ENCODE measurements at places on chromosomes 3 and 15. TPM values are rescaled to one million over a fixed set of nuclear protein-coding genes. Genes with fewer than 3 reads are reported as not detected.

CD276 gene
- polyA plus RNA-seq = not detected

KLHL40 gene
- not detected for polyA plus RNA-seq

RASGRF1 gene
- 1.0 TPM for polyA plus RNA-seq

KIF15 gene
- polyA plus RNA-seq = 0.36 TPM

P2RY14 gene
- 12.3 TPM for polyA plus RNA-seq

ZNF660 gene
- polyA plus RNA-seq = 0.92 TPM

SLC38A3 gene
- polyA plus RNA-seq = 0.17 TPM

CAV3 gene
- not detected for polyA plus RNA-seq

- no peaks in the 10 kb centered on the region for H3K27me3 ChIP-seq
- no peaks in the 10 kb centered on the region for H3K4me1 ChIP-seq
- no peaks in the 10 kb centered on the region for H3K36me3 ChIP-seq
- H3K4me3 ChIP-seq = no peak overlapping the region
Measured at GRCh38 chr15:29685156-29686078, 136.9 kb downstream of the TJP1 start.

DNA sequence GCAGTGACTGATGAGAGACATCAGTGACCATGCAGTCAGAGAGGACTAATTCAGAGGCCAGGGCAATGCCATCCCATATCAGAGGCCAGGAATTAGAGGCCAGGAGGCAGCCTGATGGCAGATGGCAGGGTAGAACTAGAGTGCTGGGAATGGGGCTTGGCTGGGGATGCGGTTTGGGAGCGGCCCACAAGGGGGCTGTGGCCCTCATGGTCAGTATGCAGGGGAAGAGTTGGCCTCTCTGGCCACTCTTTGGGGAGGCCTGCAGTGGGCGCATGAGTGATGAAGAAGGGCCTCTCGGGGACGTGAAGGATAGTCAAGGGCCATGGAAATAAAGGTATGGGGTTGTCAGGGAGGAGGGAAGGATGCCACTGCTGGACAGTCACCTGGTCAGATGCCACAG lies 101.7 kb downstream of the EEFSEC start:
- H3K4me3 ChIP-seq = no peak overlapping the region
- no peak overlapping the region for H3K27ac ChIP-seq
- no peaks in the 10 kb centered on the region for H3K4me1 ChIP-seq
- no peaks in the 10 kb centered on the region for H3K36me3 ChIP-seq
- DNase-seq = no peak

GRCh38 chr3:138300647-138301046 lies 29.0 kb downstream of the NME9 start:
- H3K4me3 ChIP-seq = no peak overlapping the region
- H3K4me1 ChIP-seq = no peaks in the 10 kb centered on the region
- no peaks in the 10 kb centered on the region for H3K27me3 ChIP-seq
- no peak overlapping the region for H3K27ac ChIP-seq
- H3K36me3 ChIP-seq = peaks cover 4% of the 10 kb centered on the region

GRCh38 chr3:187702507-187703033 lies at the start of gene RTP2:
RTP2 (minus strand) TSS chr3:187702557; CDS start chr3:187702128, 429 bp downstream.
- no peak within 1 kb of the TSS for H3K27ac ChIP-seq
- H3K4me1 ChIP-seq = no peaks in the 10 kb centered on the region
- no peaks in the 10 kb centered on the region for H3K36me3 ChIP-seq
- no peaks in the 10 kb centered on the region for H3K27me3 ChIP-seq

DNA sequence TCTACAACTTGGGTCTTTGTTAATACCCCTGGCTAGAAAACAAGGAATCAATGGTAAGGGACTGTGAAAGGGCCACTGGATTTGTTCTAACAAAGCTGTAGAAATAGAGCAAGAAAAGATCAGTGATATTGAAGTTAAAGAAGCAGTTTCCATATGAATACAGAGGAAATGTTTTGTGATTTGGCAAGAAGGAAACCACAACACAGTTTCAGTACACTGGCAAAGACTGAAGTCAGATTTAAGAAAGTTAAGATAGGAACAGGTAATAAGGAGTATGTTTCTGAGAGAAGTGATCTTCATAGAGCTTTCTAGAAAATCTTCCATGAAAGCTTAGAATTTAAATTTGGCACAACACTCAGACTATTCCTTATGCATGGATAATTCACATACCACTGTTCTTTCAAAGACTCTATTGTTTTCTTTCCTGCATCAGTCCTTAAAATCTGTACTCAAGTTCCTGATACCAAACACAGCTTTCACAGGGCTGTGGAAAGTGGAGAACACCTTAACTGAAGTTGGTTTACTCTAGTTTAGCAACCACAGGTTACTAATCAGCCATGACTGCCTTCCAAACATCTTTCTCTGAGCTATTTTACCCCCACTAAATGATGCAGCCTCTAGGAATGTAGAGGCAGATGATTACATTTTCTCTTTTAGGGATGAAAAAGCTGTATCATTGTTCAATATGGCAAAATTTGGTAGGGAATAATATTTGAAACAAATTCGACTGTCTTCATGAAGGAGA lies 32.4 kb upstream of the ALCAM start:
- no peaks in the 10 kb centered on the region for H3K4me1 ChIP-seq
- no peaks in the 10 kb centered on the region for H3K36me3 ChIP-seq
- DNase-seq = no peak
- H3K27me3 ChIP-seq = no peaks in the 10 kb centered on the region

DNA sequence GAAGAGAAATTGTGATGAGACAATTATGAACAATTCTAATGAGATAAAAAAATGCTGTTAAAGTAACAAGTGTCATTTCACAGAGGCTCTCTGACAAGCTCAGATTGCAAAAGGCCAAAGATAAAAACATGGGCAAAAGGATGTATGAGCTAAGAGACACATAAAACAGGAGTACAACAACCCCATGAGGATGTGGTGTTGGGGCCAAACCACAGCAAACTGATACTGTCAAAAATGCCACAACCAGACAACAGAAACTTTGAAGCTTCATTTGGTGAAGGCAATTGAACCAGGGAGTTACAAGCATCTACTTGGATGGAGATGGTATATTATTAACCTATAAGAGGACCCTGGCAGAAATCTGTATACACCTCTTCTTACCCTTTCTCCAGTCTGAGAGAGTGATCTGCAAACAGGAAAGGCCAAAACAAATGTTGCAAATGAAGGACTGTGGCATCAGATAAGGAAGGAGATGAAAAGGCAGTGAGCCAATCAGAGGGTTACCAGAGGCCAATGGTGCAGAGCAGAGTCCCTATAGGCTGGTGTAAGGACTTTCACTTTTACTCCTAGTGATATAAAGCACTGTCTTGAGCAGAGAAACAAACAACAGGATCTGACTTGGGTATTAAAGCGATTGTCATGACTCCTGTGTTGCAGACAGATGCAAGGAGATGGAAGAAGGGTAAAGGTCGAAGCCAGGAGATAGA lies 659.0 kb downstream of the NTRK3 start:
- no peaks in the 10 kb centered on the region for H3K36me3 ChIP-seq
- no peak overlapping the region for H3K4me3 ChIP-seq
- H3K4me1 ChIP-seq = no peaks in the 10 kb centered on the region
- no peak overlapping the region for H3K27ac ChIP-seq

- H3K4me1 ChIP-seq = no peaks in the 10 kb centered on the region
- no peak for DNase-seq
- H3K27me3 ChIP-seq = no peaks in the 10 kb centered on the region
- no peak overlapping the region for H3K4me3 ChIP-seq
Measured at GRCh38 chr15:87357637-87358313, 898.8 kb downstream of the NTRK3 start.

GRCh38 chr15:46778876-46779275 lies 938.4 kb upstream of the SEMA6D start:
- DNase-seq = no peak
- H3K27me3 ChIP-seq = no peaks in the 10 kb centered on the region
- no peaks in the 10 kb centered on the region for H3K36me3 ChIP-seq
- no peak overlapping the region for H3K4me3 ChIP-seq
- H3K4me1 ChIP-seq = no peaks in the 10 kb centered on the region

DNA sequence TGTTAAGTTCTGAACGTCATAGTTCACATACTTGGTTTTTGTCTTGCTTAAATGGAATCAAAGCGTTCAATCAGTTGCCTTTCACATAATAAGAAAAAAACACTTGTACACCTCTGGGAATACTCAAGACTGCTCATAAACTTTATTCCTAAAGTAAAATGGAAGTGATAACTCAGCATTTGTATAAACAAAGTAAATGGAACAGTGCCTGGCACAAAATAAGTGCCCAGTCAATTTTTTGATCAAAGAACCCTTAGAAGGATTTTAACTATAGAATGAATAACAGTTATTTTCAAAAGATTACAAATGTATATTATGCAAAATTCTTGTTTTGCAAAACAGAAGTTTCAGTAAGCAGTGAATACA lies 1.3 kb downstream of the RAB5A start:
- peaks cover 22% of the 10 kb centered on the region for H3K4me1 ChIP-seq
- no peaks in the 10 kb centered on the region for H3K27me3 ChIP-seq

GRCh38 chr3:72044231-72044855 lies 259.4 kb upstream of the PROK2 start:
- peaks cover 6% of the 10 kb centered on the region for H3K4me1 ChIP-seq
- no peak overlapping the region for H3K27ac ChIP-seq
- H3K4me3 ChIP-seq = no peak overlapping the region

DNA sequence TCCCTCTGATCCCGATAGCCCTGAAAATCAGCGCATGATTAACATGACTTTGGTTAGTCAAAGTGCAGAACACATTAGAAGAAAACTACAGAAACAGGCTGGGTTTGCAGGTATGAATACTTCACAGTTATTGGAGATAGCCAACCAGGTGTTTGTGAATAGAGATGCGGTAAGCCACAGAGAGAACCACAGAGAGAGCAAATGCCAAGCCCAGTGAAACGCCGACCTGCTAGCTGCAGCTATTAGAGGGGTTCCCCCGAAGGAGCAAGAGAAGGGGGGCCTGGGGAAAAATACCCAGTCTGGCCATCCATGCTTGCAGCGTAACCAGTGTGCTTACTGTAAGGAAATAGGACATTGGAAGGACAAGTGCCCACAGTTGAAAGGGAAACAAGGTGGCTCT lies 523.9 kb upstream of the CNTN3 start:
- H3K27me3 ChIP-seq = no peaks in the 10 kb centered on the region
- H3K36me3 ChIP-seq = no peaks in the 10 kb centered on the region
- DNase-seq = no peak
- H3K4me1 ChIP-seq = no peaks in the 10 kb centered on the region
- H3K4me3 ChIP-seq = no peak overlapping the region

DNA sequence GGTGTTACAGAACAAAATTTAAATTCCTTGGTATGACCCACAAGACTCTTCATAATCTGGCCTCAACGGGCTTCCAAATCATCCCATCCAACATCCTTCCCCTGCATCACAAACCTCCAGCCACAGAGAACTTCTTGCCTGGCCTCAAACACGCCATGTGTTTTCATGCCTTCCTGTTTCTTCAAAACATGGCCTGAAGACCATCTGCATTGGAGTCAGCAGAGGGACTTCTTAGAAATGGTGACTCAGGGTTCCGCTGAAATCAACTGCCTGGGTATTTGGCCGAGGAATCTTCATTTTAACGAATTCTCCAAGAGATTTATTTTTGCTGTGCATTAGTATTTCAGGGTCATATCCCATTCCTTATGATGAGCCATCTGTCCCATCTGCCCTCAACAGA lies 138.1 kb upstream of the RAP2B start:
- H3K4me1 ChIP-seq = no peaks in the 10 kb centered on the region
- H3K27ac ChIP-seq = no peak overlapping the region
- H3K27me3 ChIP-seq = no peaks in the 10 kb centered on the region
- H3K4me3 ChIP-seq = no peak overlapping the region
- no peak for DNase-seq

DNA sequence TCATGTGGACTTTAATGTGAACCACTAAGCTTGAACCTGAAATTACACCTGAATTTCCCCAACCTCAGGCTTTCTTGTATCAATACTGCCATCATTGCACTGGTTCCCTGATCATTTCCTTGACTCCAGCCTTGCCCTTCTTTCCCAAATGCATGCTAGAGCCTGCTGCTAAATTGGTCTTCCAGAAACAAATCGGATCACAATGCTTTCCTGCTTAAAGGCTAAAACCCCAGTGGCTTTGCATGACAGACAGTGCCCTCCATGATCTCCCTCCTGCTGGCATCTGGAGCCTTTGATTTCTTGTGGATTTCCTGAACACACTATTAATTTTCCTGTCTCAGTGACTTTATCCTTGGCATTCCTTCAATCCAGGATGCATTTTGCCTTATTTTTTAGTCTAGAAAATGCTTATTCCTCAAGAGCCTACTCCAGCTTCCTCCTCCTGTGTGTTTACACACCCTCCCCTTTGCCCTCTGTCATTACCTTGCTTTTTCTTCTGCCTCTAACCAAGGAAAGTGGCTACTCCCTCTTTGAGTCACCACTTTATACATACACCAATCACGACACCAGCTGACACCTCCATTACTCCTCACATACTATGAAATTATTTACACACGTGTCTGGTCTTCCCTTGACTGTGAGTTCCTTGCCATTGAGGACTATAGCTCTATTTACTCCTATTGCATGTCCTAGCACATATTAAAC lies 214.6 kb downstream of the KCNAB1 start:
- DNase-seq = no peak
- H3K27ac ChIP-seq = no peak overlapping the region
- H3K36me3 ChIP-seq = no peaks in the 10 kb centered on the region
- no peak overlapping the region for H3K4me3 ChIP-seq

GRCh38 chr15:39823634-39824033 lies 41.0 kb upstream of the FSIP1 start:
- no peaks in the 10 kb centered on the region for H3K36me3 ChIP-seq
- DNase-seq = no peak
- H3K4me3 ChIP-seq = no peak overlapping the region
- H3K27ac ChIP-seq = no peak overlapping the region
- no peaks in the 10 kb centered on the region for H3K27me3 ChIP-seq

GRCh38 chr3:53354945-53355498 lies 7.7 kb upstream of the DCP1A start:
- no peak overlapping the region for H3K4me3 ChIP-seq
- no peaks in the 10 kb centered on the region for H3K36me3 ChIP-seq
- H3K27ac ChIP-seq = no peak overlapping the region

- DNase-seq = no peak
- H3K4me3 ChIP-seq = no peak overlapping the region
- no peak overlapping the region for H3K27ac ChIP-seq
Measured at GRCh38 chr15:92653366-92653765, 2.2 kb downstream of the FAM174B start.

GRCh38 chr3:4746241-4746958 lies 232.8 kb upstream of the BHLHE40 start:
- no peak overlapping the region for H3K4me3 ChIP-seq
- H3K4me1 ChIP-seq = peaks cover 6% of the 10 kb centered on the region
- no peak overlapping the region for H3K27ac ChIP-seq
- H3K27me3 ChIP-seq = no peaks in the 10 kb centered on the region
- H3K36me3 ChIP-seq = peaks cover 77% of the 10 kb centered on the region

DNA sequence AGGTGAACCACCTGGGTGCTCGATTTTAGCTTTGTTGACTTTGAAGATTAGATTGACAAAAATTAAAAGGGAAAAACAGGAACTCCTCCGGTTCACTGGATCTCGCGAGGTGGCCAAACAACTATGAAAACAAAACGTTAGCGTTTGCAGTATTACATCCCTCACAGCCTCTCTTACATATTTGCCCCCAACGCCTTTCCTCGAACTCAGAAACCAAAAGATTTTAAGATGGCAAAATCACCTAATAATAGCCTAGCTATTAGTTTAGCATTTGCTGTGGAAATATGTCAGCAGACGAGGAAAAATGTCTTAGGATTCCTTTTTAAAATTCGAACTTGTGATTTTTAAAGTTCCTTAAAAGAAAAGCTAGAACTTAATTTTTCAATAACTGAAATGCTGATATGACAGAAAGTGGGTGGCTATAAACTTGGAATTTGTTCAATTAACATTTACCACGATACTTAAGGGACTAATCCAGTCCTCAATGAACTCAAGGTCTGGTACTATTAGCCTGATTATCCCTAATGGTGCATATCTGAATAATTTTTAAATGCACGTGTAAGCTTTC lies 491 bp upstream of the SENP7 start:
- H3K27ac ChIP-seq = peak overlapping the region; percentile 95
- H3K4me1 ChIP-seq = peaks cover 13% of the 10 kb centered on the region
- no peaks in the 10 kb centered on the region for H3K27me3 ChIP-seq
- H3K36me3 ChIP-seq = no peaks in the 10 kb centered on the region
